Subcutaneous preadipocyte (primary cell): ENCODE measurements at places on chromosomes 5 and 9. TPM values are rescaled to one million over a fixed set of nuclear protein-coding genes. Genes with fewer than 3 reads are reported as not detected.

CDH10 gene
- total RNA-seq = under 0.01 TPM in 1 of 2 replicates, not detected in the other

OTULIN gene
- total RNA-seq = 18.0 and 22.9 TPM in 2 replicates

HTR4 gene
- total RNA-seq = not detected in 2 replicates

MCCC2 gene
- total RNA-seq = 23.1 and 32.1 TPM in 2 replicates

RPL12 gene
- 847 and 1,786 TPM in 2 replicates for total RNA-seq

SLC6A3 gene
- under 0.01 TPM in 1 of 2 replicates, not detected in the other for total RNA-seq
